ENCODE measurements at places on chromosomes 1 and 21. TPM values are rescaled to one million over a fixed set of nuclear protein-coding genes. Genes with fewer than 3 reads are reported as not detected.

GRCh38 chr1:194225821-194226220 is 1039.4 kb upstream of the B3GALT2 start:
- DNase-seq, result no peak
- H3K4me1 ChIP-seq, result peaks cover 20% of the 10 kb centered on the region
- H3K4me3 ChIP-seq, result no peak overlapping the region
- H3K27me3 ChIP-seq, result no peaks in the 10 kb centered on the region

DNA sequence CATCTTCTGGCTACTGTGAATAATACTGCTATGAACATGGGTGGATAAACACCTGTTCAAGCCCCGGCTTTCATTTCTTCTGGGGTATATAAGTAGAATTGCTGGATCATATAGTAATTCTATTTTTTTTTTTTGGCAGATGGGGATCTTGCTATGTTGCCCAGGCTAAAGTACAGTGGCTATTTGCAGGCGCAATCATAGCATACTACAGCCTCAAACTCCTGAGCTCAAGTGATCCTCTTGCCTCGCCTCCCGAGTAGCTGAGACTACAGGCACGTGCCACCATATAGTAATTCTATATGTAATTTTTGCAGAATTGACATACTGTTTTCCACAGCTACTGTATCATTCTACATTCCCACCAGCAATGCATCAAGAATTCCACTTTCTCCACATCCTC is 27.8 kb downstream of the UBR4 start:
- H3K36me3 ChIP-seq, result peaks cover 59% of the 10 kb centered on the region
- no peak overlapping the region for H3K27ac ChIP-seq
- no peaks in the 10 kb centered on the region for H3K27me3 ChIP-seq
- no peak overlapping the region for H3K4me3 ChIP-seq

- H3K27me3 ChIP-seq, result no peaks in the 10 kb centered on the region
- H3K27ac ChIP-seq, result no peak overlapping the region
- no peak for DNase-seq
- H3K4me1 ChIP-seq, result peaks cover 31% of the 10 kb centered on the region
- no peak overlapping the region for H3K4me3 ChIP-seq
These were observed 4.2 kb upstream of the HENMT1 start for GRCh38 chr1:108665067-108665466.

DNA sequence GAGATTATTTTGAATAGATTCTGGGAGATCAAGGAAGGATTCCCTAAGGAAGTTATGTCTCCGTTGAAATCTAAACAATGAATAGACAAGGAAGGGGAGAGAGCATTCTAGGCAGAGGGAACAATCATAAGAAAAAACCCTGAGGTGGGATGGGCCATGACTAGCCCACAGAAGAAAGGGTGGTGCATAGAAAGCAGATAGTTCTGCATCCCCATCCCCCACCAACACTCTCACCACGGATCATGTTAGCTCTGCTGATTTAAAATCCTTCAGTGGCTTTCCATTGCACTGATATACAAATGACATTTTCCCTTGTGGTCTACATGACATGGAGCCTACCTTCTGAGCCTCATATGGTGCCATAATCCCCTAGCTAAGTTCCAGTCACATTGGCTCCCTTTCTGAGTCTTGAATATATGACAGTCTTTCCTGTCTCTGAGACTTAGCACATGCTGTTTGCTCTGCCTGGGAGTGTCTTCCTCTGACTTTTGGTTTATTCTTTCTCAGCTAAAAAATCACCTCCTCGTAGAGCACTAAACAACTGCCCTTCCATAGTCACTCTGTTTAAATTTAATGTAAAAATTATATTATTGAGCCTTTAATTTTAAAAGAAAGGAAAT is 15.2 kb downstream of the SCMH1 start:
- no peak overlapping the region for H3K4me3 ChIP-seq
- no peaks in the 10 kb centered on the region for H3K27me3 ChIP-seq
- H3K27ac ChIP-seq, result no peak overlapping the region
- peaks cover 5% of the 10 kb centered on the region for H3K36me3 ChIP-seq
- H3K4me1 ChIP-seq, result peaks cover 4% of the 10 kb centered on the region

DNA sequence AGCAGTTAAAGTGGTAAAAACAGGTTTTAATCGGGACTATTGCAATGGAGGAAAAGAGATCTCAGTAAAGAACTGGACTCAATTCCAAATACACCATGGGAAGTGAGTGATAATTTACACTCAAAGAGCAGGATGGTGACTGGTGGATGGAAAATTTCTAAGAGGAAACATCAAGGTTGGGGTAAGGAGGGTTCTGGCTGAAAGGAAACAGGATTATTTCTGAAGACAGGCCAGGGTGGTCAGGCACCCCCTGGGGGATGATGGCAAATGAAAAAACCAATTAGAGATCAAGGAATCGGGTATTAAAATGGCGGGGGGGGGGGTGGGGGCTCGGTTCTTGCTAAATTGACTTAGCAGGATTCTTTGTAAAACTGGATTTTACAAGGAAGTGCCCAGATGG is 12.3 kb upstream of the HSD11B1 start:
- no peak for DNase-seq
- H3K4me3 ChIP-seq, result no peak overlapping the region
- H3K27me3 ChIP-seq, result no peaks in the 10 kb centered on the region
- peaks cover 62% of the 10 kb centered on the region for H3K4me1 ChIP-seq
- peak overlapping the region; percentile 47 for H3K27ac ChIP-seq

- H3K4me1 ChIP-seq, result no peaks in the 10 kb centered on the region
- H3K27ac ChIP-seq, result no peak overlapping the region
- no peak overlapping the region for H3K4me3 ChIP-seq
- no peaks in the 10 kb centered on the region for H3K36me3 ChIP-seq
These were observed 20.4 kb upstream of the SDE2 start for GRCh38 chr1:226019572-226019971.

DNA sequence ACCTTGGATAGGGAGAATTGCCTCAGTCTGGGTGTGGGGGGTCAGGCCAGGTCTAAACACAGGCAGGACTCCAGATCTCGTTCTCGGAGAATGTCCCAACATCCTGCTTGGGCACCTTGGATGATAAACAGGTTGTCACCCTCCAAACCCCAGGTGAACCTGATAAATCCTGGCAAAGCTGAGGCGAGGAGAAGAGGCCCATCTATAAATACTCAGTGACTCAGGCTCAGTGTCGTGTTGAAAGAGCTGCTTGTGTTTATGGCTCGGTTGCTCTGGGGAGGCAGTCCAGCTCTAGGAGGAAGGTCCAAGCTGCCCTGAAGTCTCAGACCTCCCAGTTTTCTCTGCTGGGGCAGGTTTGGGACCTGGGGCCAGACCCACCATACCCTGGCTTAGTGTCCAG is 15.8 kb upstream of the TRIM63 start:
- H3K36me3 ChIP-seq, result no peaks in the 10 kb centered on the region
- DNase-seq, result no peak
- peaks cover 16% of the 10 kb centered on the region for H3K27me3 ChIP-seq
- H3K4me3 ChIP-seq, result no peak overlapping the region

DNA sequence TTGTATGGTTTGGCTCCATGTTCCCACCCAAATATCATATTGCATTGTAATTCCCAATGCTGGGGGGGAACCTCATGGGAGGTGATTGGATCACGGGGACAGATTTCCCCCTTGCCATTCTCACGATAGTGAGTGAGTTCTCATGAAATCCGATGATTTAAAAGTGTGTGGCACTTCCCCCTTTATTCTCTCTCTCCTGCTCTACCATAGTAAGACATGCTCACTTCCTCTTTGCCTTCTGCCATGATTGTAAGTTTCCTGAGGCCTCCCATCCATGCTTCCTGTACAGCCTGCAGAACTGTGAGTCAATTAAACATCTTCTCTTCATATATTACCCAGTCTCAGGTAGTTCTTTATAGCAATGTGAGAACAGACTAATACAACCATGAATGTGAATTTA is 211.6 kb upstream of the NR5A2 start:
- no peak overlapping the region for H3K4me3 ChIP-seq
- H3K36me3 ChIP-seq, result no peaks in the 10 kb centered on the region
- no peak overlapping the region for H3K27ac ChIP-seq
- no peak for DNase-seq
- peaks cover 17% of the 10 kb centered on the region for H3K27me3 ChIP-seq

- no peak for DNase-seq
- no peak overlapping the region for H3K4me3 ChIP-seq
- no peak overlapping the region for H3K27ac ChIP-seq
- H3K4me1 ChIP-seq, result no peaks in the 10 kb centered on the region
- H3K36me3 ChIP-seq, result no peaks in the 10 kb centered on the region
These were observed 97.9 kb upstream of the GNG12 start for GRCh38 chr1:67931198-67931597.

- peaks cover 66% of the 10 kb centered on the region for H3K36me3 ChIP-seq
- no peaks in the 10 kb centered on the region for H3K27me3 ChIP-seq
- H3K4me1 ChIP-seq, result peaks cover 21% of the 10 kb centered on the region
- DNase-seq, result no peak
- peak overlapping the region; percentile 99 for H3K4me3 ChIP-seq
These were observed 5.0 kb downstream of the PPP1R15B start for GRCh38 chr1:204406621-204407020.

GRCh38 chr1:55235722-55236121 is 20.6 kb upstream of the USP24 start:
- no peaks in the 10 kb centered on the region for H3K36me3 ChIP-seq
- H3K27ac ChIP-seq, result no peak overlapping the region
- H3K4me3 ChIP-seq, result no peak overlapping the region
- H3K4me1 ChIP-seq, result peaks cover 5% of the 10 kb centered on the region
- H3K27me3 ChIP-seq, result peaks cover 11% of the 10 kb centered on the region
- no peak for DNase-seq

LCE1A gene
- not detected for total RNA-seq

OR2L13 gene
- not detected for total RNA-seq

TNFRSF4 gene
- total RNA-seq, result 1,005 TPM

Measured in activated CD4-positive, alpha-beta memory T cell treated with anti-CD3 and anti-CD28 coated beads for 36 hours (primary cell).